ENCODE measurements at places on chromosomes 12 and 14.

DNA sequence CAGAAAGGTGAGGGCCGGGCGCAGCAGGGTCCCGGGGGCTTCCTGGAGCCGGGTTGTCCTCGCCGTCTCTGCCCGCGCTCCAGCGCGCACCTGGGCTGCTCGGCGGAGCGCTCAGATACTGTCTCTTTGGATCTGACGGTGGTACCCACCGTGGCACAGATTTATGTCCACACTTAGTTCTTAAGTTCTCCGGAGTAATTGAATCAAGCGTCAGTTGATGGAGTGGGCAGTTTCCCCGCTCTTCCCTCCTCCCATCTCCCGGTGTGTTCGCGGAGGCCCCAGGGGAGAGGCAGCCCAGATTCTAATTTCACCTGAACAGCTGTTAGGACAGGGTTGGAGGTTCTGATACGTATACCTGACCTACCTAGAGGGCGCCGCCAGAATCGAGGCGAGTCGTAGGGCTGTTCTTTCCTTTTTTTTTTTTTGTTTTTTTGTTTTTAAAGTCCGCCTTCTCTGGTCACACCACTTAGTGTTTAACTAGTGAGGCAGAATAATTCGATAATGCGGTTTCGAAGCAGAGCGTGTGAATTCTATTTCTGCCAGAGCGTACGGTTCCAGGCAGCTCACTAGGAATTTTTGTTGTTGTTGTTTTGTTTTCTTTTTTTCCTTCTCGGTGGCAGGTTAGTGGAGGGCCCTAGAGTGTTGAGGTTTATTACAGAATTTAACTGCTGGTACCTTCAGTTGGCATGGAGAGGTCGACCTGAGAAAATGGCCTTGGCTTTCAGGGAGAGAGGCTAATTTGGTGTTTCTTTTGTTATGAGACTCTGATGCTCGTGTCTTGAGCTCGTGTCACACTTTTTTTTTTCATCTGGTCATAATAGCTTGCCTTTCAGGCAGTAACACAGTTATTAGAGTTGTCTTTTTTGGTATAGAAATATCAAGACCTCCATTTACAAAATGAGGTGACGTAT lies 22.3 kb upstream of the GNS start:
- H3K4me3 ChIP-seq = peak overlapping the region; percentile 49
- peaks cover 16% of the 10 kb centered on the region for H3K4me1 ChIP-seq
- H3K36me3 ChIP-seq = no peaks in the 10 kb centered on the region
- peaks cover 4% of the 10 kb centered on the region for H3K27me3 ChIP-seq
- DNase-seq = peak; percentile 36

- DNase-seq = no peak
- no peaks in the 10 kb centered on the region for H3K36me3 ChIP-seq
- H3K4me3 ChIP-seq = no peak overlapping the region
Measured at GRCh38 chr12:52029685-52030084, 21.6 kb upstream of the NR4A1 start.

DNA sequence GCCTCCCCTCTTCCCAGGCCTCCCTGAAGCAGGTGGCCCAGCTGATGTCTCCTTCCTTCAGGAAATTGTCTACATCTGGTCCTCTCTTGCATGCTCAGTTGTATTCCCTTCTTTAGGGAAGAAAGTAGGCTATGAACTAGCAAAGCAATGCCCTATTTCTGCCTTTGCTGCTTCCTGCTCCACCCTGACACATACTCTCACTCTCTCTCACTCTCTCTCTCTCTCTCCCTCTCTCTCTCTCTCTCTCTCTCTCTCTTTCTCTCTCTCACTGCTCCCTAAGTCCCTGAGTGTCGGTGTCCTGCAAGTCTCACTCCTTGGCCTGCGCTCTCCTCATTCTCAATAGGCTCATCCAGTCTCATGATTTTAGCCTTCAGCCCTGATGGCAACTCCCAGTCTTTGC lies 19.4 kb upstream of the PARP11 start:
- H3K36me3 ChIP-seq = no peaks in the 10 kb centered on the region
- no peak for DNase-seq
- H3K4me1 ChIP-seq = no peaks in the 10 kb centered on the region
- no peak overlapping the region for H3K4me3 ChIP-seq
- H3K27me3 ChIP-seq = no peaks in the 10 kb centered on the region
- H3K27ac ChIP-seq = no peak overlapping the region

DNA sequence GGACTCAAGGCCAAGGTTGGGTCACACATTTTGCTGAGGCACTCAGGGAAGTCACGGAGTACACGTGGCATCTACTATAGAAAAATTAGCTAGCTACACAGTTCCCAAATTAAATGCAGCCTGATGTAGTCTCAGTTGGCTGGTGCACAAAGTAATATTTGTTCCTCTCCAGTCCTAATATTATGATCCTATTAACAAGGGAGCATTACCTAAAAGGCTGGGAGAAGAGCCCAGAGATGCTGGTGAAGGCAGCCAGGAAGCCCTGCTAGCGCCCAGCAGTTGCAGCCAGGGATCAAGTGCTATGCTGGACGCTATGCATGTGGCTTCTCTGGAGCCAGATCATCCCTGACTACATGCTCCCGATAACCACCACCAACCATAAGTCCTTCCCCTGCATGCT lies 88.0 kb upstream of the GSC start:
- no peak for DNase-seq
- H3K27me3 ChIP-seq = no peaks in the 10 kb centered on the region
- H3K36me3 ChIP-seq = no peaks in the 10 kb centered on the region

- H3K4me3 ChIP-seq = no peak overlapping the region
- no peaks in the 10 kb centered on the region for H3K27me3 ChIP-seq
- no peaks in the 10 kb centered on the region for H3K4me1 ChIP-seq
- no peak overlapping the region for H3K27ac ChIP-seq
- H3K36me3 ChIP-seq = peaks cover 21% of the 10 kb centered on the region
- DNase-seq = no peak
Measured at GRCh38 chr12:103986829-103987228, 21.2 kb downstream of the TDG start.

Measured in endothelial cell of umbilical vein (primary cell).